ENCODE measurements at places on chromosomes 6 and 20.

GRCh38 chr6:77095936-77096627 is 367.2 kb downstream of the HTR1B start:
- no peak for DNase-seq

DNA sequence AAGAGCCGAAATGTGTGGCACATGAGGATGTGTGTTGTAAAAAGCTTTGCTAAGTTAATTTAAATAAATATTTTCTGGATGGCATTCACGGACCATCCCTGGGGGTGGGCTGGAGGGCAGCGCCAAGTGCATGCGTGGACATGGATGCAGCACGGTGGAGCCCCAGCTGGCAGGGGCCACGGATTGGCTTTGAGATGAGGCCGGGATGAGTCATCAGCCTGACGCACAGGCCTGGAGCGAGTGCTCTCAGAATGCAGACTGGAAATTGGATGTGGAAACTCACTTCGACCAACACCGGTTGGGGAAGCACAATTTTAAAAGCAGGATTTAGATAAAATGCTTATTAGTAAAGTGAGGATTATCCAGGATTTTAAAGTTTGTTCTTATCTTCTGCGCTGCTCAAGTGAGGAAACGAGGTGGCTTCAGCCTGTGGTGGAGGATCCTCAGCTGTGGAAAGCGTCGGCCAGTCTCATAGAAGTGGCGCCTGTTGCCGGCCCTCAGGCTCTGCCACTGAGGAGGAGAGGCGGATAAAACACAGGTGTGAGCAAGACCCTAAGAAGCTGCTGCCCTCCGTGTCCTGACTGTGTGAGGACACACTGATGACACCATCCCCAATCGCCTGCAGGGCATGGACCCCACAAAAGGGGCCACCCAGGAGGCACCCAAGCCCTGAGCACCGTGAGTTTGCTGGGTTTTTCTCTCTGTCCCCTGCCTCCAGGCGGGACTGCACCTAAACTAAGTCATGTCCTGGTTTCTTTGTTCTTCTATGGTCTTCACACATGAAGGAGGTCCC is 279.7 kb downstream of the CDH4 start:
- DNase-seq, result no peak

DNA sequence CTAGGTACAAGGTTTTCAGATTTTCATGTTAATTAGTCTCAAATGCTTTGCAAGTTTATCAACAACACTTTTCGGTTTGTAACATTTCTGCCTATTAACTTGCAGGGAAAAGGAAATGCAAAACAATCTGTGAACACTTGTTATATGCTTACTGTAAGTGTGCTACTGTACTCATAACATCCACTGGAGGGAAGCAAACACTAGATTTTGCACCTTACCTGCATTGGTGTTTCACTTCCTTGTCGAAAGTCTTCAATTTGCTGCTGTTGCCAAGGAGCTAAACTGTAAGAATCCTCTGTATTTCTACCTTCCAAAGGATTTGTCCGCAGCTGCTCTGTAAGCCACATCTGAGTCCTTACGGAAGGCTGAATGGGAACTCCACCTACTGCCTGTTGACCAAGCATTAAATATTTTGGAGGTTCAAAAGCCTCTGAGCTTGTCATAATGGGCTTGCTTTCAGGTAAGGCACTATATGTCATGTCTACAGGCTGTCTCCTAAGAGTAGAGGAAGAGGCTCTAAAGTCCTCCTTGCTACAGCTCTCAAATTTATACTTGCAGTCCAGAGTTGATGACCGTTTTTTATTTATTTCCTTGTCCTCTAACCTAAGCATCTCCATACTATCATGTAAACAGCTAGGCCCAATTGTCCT is 17.3 kb downstream of the PLN start:
- no peak for DNase-seq

GRCh38 chr6:127147534-127147933 is 29.1 kb downstream of the RSPO3 start:
- DNase-seq, result no peak

DNA sequence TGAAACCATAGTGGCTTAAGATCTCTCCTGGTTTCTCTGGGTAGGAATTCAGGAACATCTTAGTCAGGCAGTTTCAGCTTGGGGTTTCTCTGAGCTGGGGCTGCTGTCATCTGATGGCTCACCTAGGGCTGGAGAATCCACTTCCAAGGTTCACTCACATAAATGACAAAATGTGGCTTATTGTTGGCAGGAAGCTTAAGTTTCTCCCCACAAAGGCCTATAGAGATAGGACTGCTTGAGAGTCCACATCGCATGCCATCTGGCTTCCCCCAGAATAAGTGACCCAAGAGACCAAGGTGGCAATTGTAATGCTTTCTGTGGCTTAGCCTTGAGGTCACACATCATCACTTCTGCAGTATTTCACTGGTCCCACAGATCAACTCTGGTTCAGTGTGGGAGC is 131.4 kb downstream of the EDN1 start:
- no peak for DNase-seq

DNA sequence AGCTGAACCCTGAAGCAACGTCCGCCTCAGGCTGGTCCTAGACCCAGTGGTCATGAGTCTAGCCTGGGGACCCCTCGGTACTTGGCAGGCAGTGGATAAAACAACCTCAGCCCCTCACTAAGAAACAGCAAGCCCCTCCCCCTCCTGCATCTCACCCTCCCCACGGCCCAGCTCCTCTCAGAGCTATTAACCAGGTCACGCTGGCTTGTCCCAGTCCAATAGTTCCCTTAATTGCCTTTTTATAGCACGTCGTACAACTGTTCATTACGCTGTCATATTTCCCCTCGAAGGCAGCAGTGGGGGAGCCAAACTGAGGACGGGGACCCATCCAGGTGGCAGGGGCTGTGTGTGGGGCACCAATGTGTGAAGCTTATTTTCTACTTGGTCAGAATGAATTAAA is 8.6 kb upstream of the SLC32A1 start:
- no peak for DNase-seq

Data from NCI-H1048 (cell line).